Activated naive CD4-positive, alpha-beta T cell treated with anti-CD3 and anti-CD28 coated beads, Interleukin-2, amount 10 ng/mL, durations not matched to agents 7 days and 5 days (primary cell): ENCODE measurements at places on chromosomes 2 and 18.

GRCh38 chr2:97982621-97983020 is 13.1 kb downstream of the TMEM131 start:
- no peak for DNase-seq

GRCh38 chr18:63824220-63824525 is 49.0 kb downstream of the SERPINB7 start:
- DNase-seq = no peak

GRCh38 chr2:52955079-52955478 is 812.5 kb upstream of the CHAC2 start:
- DNase-seq = no peak

GRCh38 chr2:216563646-216564045 is 65.0 kb downstream of the RPL37A start:
- no peak for DNase-seq

GRCh38 chr18:41974796-41975201 is 19.8 kb downstream of the PIK3C3 start:
- no peak for DNase-seq

DNA sequence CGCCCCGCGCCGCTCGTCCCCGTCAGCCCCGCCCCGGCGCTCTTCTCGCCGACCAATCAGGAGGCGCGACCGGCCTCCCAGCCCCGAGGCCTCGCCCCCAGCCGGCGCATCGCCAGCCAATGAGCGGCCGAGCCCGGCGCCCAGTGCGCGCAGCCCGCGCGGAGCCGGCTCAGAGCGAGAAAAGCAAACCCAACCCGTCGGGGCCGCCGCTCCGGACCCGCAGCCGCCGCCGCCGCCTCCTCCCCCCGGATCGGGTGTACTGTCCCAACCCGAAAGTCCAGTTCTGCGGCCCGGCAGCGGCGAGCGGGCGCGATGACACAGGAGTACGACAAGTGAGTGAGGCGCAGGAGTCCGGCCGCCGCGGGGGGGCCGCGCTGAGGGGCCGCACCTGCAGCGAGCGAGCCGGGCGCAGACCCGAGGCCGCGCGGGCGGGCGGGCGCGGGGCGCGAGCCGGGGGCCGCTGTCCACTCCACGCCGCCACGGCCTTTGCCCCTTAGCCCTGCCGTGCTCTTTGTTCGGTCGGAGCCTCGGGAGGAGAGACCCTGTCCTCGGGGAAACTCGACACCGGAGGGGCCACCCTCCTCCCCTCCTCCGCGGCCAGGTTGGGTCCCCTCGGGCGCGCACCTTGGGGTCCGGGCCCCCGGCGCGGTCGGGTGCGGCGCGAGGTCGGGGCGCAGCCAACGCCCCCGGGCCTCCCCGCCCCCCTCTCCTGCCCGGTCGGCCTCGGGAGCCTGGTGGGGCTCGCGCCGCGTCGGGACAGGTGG is at the start of gene GRHL1:
Gene GRHL1 (plus strand): TSS at position 172 of the 764 bp plus-strand sequence. CDS start 141 bp downstream, at position 313.
- DNase-seq = peak; percentile 93

- DNase-seq = no peak
Measured at GRCh38 chr2:74444498-74445318, 3.0 kb upstream of the RTKN start.

DNA sequence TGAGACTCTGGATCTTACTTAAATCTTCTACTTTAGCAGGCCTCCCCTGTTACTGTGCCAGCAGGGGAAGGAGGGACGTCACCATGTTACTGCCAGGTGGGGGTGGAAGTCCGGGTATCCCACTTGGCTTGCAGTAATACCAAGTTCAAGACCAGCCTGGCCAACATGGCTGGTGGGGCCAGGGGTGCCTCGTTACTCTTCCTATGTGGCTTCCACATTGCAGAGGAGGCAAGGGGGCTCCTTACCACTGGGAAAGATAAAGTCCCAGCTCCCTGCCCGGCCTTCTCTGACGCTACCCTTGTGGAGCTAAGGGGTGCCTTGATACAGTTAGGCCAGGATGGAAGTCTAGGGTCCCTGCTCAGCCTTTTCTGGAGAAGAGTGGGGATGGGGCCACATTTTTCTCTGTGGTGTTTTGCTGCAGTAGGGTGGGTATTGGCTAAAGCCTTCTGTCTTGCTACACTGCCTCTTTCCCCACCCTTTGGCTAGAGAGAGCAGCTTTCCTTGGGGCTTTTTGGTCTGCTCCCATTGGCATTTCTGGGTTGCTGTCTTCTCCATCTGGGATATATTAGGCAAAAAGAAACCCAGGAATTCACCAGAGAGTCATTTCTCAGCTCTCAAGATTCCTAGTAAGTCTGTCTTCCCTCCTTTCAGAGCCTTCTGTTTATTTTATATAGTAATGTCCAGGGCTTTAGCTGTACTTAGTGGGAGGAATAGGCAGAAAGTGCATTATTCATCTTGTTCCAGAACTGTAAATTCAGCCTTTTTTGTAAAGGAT is 21.9 kb downstream of the ELMOD3 start:
- DNase-seq = no peak

DNA sequence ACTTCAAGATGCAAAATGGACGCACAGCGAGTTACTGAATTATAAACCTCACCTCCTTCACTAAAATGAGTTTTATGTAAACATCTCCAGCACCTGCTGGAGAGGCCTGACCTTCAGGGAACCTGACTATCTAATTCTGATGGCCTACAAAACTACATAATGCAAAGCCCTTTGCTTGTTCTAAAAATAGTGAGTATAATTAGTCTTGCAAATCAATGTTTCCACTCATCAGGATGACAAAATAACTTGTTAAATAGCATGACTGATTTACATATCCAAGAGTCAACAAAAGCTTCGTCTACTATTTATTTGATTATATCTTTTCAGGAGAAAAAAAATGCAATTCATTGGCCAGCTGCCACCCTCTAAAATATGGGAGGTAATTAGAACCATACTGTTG is 326.3 kb upstream of the MC4R start:
- DNase-seq = no peak

GRCh38 chr2:120683081-120683480 is 52.6 kb upstream of the GLI2 start:
- no peak for DNase-seq

DNA sequence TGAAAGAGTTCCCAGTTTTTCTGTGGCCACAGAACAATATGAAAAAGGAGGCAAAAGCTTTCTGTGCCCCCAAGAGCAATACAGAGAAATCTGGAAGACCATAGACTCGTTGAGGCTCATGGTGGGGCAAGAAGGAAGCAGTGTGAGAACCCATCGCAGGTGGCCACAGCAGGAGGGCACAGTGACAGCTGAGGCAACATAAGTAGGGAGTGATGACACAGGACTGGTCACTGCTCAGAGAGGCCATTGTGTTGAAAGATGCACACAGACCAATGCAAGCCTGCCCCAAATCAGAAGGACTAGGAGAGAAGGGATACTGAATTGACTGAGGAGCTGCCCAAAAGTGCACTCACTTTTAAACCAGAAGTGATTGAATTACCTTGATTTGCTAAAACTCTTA is 483.6 kb downstream of the EPHA4 start:
- DNase-seq = no peak

DNA sequence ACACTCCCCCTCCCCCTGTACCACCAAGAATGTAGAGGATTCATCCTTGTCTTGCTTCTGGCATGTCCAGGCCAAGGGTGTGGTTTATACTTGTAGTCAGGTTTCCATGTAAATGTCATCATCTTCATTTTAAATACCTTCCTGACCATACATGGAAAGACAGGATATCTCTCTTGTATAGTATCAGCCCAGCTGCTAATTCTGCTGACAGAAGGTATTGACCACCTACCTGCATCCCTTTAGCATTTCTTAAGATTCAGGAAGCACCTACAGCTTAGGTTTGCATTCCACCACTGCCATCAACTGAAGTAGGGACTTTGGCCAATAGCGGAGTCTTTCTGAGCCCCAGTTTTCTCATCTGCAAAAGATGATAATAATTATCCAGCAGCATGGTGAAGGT is 22.9 kb upstream of the FSHR start:
- DNase-seq = no peak

DNA sequence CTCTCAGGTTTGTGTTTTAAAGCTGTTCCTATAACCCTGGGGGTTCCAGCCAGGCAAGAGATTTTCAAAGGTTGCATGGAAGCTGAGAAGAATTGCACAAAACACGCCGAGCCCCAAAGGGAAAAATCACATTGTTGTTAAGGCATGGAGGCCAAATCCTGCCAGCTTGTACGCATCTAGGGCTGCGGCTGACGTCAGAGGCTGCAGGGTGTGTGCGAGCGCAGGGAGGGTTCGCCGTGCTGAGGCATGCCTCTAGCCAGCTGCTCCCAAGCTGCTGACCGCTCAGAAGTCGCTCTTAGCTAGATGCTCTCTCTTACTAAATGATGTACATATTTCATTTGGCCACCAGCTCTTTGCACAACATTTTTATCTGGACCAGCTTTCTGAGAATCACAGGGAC is 191.8 kb downstream of the LPIN1 start:
- no peak for DNase-seq

- no peak for DNase-seq
Measured at GRCh38 chr18:78583739-78584458, 395.7 kb upstream of the SALL3 start.

- no peak for DNase-seq
Measured at GRCh38 chr2:31945572-31945935, 65.3 kb downstream of the MEMO1 start.

DNA sequence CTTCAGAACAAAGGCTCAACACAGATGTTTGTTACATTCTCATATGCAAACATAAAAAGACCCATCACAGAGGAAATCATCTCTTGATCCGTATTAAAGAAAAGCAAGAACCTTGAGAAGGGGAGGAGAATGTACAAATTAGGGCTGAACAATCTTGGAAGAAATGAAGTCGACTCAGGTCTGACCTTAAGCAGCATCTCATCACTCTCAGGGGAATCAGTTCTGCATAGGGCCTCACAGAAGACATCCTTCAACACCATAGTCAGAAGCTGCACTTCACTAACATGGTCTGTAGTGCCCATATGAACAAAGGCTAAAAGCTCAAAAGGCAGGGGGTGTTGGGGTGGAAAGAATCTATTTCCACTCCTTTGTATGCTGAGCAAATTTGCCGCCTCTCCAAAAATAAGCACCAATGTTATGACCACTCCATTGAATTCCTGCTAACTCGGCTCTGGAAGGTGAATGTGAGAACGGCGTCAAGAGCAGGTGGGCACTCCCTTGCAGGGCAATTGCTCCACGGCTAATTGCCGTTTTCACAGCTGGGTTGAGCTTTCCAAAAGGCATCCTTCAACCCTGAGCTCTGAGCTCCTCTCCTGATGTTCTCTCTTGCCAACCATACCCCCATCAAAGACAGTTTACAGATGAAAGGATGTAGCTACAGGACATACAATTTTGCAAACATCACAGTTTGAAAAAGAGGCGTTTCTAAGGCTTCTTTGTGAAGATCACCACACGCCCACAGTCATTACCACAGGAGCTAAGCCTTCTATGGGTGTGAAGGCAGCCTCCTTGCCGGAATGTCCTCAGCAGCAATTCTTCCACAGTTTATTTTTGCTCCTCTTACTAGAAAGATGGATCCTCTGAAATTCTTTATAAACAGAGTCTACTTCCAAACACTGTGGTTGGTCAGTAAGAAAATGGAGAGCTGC is 10.0 kb downstream of the KLF7 start:
- no peak for DNase-seq

- no peak for DNase-seq
Measured at GRCh38 chr2:180991820-180992219, 11.4 kb downstream of the UBE2E3 start.

DNA sequence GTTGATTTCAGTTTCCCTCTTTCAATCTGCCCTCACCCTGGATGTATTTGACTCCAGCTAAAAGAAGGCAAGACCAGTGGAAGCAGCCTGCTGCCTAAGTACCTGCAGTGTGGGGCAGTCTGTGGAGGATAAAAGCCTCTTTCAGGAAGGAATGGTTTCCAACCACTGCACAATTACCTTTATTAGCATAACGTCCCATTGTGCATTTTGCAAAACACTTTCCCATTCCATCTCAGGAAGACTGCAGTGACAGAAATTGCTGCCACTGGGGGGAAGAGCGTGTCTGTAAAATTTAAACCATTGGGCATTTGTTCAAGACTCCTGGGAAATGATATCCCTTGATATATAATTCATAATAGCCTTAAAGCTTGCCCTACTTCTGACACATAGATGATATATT is 26.2 kb downstream of the CYRIA start:
- DNase-seq = no peak

DNA sequence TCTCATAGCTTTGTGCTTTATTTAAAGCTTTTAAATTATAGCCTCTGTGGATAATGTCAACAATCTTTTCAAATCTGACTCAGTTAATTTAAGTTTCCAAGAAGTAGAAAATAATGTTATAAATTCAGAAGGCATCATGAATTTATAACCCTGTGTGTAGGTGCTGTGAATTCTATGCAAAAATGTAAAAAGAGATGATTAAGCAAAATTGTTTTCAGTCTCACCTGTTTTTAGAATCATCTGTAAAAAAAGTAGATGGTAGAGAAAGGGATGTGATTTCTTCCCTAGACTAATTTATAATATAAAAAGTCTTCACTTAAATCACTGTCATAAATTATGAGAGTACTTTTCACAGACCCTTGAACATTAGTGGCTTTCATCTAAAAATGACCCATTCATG is 85.6 kb upstream of the NOSTRIN start:
- no peak for DNase-seq

DNA sequence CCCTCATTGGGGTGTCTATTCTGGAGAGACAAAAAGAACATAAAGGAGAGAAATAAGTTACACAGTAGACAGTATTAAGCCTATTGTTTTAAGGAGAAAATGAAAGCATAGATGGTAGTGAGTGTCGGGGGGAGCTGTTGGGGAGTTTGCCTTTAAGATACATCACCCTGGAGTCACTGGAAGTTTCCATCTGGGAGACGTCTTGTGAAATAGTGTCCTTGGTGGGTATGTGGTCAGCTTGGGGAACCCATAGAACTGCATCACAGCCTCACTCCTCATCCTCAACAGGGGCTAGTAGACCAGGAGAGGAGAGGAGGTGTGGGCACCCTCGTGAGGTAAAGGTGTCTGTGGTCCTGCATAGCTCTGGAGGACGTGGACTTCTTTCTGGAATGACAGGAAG is 60.6 kb downstream of the RNF144A start:
- DNase-seq = no peak

GRCh38 chr2:222943820-222944219 is 83.0 kb downstream of the ACSL3 start:
- no peak for DNase-seq

GRCh38 chr2:133937669-133938068 is 316.2 kb upstream of the MGAT5 start:
- no peak for DNase-seq

- DNase-seq = peak; percentile 17
Measured at GRCh38 chr2:167380094-167380493, 491.8 kb downstream of the XIRP2 start.

DNA sequence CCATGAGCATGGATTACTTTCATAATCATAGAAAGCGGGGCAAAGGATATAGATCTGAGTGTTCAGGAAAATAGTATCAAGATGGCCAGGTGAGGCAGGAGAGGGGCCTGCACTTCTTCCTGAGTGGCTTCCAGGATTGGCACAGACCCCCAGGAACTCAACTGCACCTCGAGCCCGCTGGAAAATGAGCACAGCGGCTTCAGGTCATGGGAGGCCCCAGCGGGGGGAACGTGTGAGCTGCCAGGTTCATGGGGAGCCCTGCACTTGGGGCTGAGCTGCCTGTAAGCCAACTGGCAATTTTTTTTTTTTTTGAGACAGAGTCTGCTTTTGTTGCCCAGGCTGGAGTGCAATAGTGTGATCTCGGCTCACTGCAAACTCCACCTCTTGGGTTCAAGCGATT is 81.5 kb upstream of the ODC1 start:
- no peak for DNase-seq
